H9 (cell line): ENCODE measurements at places on chromosomes 3 and 15.

DNA sequence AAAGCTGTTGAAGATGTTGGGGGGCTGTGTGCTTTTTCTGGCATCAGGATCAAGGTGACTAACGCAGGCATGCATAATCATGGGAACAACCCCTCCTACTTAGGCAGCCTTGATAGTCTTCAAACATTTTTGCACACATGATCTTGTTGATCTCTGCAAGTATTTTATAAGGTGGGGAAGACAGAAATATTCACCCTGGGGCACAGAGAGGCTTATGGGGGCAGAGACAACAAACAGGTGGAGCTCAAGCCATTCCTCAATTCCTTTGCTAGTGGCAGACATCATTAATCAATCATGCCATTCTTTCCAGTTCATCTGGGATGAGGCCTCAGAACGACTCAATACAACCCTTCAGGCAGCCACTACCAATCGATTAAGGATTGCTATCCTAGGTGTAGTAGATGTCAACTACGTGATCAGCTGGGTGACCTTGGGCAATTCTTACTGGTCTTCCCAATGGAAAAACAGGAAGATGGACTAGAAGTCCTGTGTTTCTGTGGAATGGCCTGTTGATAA is 110.3 kb upstream of the SMAD3 start:
- no peak for DNase-seq

GRCh38 chr3:150217691-150218090 is 190.4 kb upstream of the TSC22D2 start:
- DNase-seq, result no peak

DNA sequence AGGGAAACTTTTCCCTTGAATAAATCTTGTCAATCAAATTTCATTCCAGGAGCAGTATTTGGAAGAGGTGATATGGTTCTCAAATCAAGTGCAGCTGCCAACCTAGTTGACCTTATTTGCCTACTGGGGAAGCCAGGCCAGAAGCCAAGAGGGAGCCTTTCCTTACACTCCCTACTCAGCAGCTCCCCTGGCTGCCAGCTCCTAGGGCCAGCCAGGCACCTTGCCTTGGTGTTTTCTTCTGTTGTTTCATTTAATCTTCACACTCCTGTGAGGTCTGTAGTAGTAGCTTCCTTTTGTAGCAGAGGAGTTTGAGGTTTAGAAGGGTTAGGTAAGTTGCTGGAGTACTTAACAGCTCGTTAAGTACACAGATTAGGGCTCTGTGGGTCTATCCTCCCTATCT is 22.6 kb downstream of the MKRN2OS start:
- no peak for DNase-seq

- DNase-seq, result peak; percentile 29
Measured at GRCh38 chr3:120604784-120605183, 8.6 kb downstream of the NDUFB4 start.

GRCh38 chr3:198107840-198108734 is 148.1 kb downstream of the LMLN start:
- no peak for DNase-seq

DNA sequence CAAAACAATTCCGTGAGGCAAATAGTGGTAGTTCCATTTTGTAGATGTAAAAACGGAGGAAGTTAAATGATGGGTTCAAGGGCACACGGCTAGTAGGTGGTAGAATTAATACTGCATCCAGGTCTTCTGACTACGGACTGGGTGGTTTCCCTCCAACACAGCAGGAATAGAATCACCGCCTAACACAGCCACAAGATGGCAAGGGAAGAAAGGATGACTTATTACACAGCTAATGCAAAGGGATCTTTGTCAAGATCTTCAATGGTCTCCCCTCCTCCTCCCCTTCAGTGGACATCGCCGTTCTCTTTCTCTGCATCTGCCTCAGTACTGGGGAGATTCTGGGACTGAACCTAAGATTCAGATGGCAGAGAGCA is 524 bp upstream of the TOPBP1 start:
- peak; percentile 26 for DNase-seq

DNA sequence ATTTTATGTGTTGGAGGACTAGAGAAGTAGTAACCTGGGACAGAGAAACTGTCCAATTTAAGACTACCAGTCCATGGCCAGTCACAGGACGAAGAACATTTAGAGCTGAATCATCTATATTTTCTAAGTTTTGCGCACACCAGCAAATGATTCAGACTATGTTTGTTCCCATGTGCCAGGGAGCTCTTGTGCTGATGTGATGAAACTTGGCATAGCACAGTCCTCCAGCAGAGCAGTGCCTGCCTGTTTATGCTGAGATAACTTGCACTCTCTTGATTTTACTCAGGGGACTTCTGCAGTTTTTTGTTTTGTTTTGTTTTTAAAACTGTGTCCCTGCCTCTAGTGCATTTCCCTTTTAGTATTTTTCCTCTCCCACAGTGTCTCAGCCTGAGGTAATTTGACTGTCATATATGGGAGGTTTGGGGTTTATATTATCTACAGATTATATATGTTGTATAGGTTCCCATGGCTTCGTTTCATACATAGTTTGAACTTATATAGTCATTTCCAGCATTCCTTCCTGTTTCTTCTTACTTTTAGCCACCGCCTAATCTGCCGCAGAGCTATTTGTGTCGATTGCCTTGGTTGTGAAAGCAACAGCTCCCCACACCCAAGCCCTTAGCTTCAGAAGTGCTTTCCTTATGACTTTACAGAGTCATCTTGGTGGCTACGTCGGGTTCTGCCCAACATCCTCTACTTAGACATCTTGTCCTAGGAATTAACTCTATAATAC is 45.5 kb downstream of the PPM1L start:
- DNase-seq, result no peak

GRCh38 chr15:77821188-77821958 is 188.7 kb upstream of the LINGO1 start:
- DNase-seq, result peak; percentile 81

DNA sequence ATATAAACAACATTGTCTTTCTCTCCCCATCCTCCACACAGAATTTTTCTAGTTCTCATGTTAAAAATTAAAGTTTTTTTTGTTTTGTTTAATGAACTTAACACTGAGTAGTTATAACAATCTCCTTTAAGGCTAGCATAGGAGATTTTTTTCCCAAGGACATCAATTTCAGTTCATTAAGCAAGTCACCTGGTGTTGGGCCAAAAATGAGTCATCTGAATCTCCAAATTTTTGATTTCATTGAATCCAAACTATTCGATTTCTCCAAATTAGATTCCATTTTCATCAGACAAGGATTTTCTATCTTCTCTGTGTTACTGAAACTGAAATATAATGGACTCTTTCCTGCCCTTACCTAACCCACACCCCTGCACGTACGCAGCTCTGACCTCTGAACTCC is 631.4 kb upstream of the MDFIC2 start:
- DNase-seq, result no peak

GRCh38 chr3:184134746-184135148 is 411 bp upstream of the EIF2B5 start:
- DNase-seq, result no peak

DNA sequence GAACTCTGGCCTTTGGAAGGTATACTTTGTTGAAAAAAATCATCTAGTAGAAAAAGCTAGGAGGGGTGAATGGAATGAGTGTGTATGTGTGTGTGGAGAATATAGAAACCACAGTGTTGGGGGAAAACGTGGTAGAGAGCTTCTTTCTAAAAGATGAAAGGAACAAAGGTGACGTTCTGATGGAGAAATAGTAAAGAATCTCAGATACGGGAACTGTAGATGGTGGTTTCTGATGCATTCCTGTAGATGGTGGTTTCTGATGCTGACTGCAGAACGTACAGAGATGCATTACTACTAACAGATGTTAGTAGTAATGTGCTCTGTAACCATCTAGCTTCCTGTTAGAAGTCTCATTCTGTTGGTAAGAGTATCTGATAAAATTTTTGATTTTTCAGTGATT is 60.2 kb downstream of the VPS8 start:
- DNase-seq, result no peak

- DNase-seq, result no peak
Measured at GRCh38 chr15:90763366-90764099, 46.4 kb downstream of the BLM start.

- DNase-seq, result no peak
Measured at GRCh38 chr3:46742992-46743585, 25.4 kb upstream of the PRSS50 start.

GRCh38 chr3:133700351-133700750 is 38.6 kb upstream of the TOPBP1 start:
- no peak for DNase-seq

- DNase-seq, result no peak
Measured at GRCh38 chr15:39282663-39283208, 298.1 kb upstream of the THBS1 start.

DNA sequence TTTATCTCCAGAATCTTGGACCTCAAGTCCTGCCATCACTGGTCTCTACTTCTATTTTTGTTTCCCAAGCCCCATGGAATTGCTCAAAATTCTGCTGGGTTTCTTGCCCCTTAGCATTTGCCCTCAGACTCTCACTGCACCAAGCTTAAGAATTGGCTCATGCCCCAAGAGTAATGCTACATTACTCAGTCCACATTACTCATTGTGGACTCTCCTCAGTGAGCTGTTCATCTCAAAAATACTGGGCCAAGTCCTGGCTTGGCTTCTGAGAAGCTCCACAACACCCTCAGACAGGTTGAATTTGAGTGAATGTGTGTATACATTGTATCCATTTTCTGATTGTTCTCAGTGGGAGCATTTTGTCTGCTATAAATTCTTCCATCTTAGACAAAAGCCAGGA is 364.4 kb upstream of the ARHGEF26 start:
- DNase-seq, result no peak

DNA sequence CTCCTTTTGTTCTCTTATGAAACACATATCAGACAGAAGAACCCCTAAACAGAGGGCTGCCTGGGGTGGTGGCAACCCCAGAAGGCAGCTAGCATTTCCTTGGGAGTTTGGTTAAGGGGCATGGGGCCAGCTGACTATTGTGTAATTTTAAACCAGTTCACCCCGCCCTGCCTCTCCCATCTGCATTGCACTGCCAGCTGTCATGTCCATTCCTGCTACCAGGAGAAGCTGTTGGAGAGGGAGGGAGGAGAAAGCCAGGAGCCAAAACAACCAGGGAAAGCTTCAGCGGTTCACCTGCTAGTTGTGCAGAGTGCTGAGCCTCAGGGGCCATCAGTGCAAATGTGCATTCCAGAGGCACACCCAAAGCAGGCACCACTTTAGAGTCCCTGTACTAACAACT is 47.6 kb upstream of the ATP1B3 start:
- DNase-seq, result peak; percentile 31

DNA sequence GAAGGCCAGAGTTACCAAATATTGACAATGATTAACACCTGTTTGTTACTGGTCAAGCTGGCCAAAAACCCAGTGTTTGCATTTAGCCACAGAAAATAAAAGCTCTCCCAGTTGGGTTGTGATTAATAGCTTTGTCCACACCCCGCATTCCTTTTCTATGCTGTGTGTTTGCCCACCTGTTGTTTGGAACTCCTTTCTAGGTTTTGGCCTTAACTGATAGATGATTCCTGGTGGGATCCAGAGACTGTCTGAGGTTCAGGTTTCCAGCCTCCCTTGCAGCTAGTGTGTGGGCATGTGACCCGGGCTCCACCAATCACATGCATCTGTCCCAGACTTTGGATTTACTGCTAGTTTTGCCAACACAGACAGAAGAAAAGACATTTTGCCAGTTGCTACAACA is 83.8 kb downstream of the PTPRG start:
- DNase-seq, result no peak

- DNase-seq, result no peak
Measured at GRCh38 chr15:82763361-82764116, 42.3 kb downstream of the FSD2 start.

GRCh38 chr15:33126559-33127290 is 67.8 kb downstream of the FMN1 start:
- DNase-seq, result no peak

- DNase-seq, result no peak
Measured at GRCh38 chr3:84946240-84946639, 12.5 kb upstream of the CADM2 start.

DNA sequence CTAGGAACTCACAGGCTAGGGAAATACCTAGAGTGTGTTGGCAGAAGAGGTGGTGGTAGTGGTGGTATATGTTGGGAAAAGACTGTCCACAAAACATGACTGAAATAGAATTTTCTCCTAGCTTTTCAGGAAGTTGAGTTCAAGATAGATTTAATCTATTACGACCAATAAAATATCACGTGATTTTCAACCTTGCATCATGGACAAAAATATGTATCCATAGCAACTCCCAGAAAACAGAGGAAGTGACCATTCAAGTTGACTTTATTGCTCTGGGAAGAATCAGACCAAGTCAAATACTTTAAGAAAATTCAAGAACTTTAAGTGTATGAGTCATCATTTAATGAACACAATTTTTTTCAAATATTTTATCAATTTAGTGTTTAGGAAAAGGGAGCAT is 347.0 kb upstream of the ZNF385D start:
- no peak for DNase-seq

DNA sequence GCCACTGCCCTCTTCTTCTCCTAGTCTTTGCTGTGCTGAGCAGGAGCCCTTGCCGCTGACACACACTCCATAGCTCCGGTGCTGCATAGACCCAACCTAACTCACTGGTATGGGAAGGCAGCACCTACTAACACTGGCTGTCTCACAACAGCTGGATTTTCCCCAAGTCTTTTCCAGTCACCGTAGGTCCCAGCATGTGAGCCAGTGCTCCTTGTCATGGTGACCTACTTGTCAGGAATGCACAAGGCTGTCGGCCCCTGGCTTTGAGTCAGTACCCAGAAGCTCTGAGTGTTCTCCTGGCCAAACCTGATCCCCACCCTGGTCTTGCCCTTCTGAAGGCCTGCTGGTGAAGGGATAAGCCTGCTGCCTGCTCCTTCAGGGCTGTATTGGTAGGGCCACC is 25.7 kb downstream of the AMOTL2 start:
- DNase-seq, result no peak

- no peak for DNase-seq
Measured at GRCh38 chr3:14283092-14283812, 104.6 kb downstream of the LSM3 start.

GRCh38 chr3:39277893-39278615 is 1.8 kb downstream of the CX3CR1 start:
- DNase-seq, result peak; percentile 20

DNA sequence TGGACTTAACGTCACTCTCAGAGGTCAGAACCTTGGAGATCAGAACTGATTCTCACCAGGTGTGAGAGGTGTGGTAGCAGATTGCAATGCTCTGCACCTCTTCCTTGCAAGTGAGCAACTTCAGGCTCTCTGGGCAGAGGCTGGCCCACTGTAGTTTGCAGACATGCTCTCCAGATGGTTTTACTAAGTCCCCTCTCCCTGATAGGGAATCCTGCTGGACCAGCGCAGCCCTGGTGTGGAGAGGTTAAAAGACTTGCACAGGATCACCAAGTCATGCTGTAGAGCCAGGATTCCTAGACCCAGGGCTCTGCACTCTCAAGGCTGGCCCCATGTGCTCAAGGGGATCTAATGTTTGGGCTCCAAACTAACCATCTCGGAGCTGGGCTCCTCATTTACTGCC is 62.2 kb downstream of the RPL39L start:
- no peak for DNase-seq
